AG04450 (cell line): ENCODE measurements at places on chromosomes 1 and 21. TPM values are rescaled to one million over a fixed set of nuclear protein-coding genes. Genes with fewer than 3 reads are reported as not detected.

DNA sequence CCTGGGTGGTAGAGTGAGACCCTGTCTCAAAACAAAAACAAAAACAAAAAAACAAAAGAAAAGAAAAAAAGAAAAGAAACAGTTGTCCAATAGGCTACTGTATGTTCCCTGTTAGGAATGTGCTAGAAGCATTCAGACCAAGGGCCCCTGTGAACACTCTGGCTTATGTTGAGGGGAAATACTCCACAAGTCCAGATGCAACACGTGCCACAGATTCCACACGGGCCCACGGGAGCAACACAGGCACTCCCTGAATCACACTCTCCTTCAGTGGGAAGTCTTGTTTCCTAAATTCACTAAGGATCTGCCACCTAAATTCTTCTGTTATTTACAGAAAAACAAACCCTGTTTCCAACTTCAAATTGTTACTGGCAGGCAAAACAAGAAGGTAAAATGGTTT, 291.1 kb downstream of the PCP4 start:
- no peak for DNase-seq

DNA sequence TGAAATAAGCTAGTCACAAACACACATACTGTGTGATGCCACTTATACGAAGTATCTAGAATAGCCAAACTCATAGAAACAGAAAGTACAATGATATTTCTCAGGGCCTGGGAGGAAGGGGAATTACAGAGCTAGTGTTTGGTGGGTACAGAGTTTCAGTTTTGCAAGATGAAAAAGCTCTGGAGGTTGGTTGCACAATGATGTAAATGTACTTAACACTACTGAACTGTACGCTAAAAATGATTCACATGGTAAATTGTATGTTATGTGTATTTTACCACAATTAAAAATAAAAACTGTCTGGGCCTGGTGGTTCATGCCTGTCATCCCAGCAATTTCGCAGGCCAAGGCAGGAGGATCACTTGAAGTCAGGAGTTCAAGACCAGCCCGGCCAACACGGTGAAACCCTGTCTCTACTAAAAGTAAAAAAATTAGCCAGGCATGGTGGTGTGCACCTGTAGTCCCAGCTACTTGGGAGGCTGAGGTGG, 15.3 kb upstream of the FHAD1 start:
- DNase-seq = no peak

- no peak for DNase-seq
Measured at GRCh38 chr1:20530306-20530705, 22.1 kb upstream of the FAM43B start.

- DNase-seq = no peak
Measured at GRCh38 chr21:35503671-35504070, 454.6 kb upstream of the RUNX1 start.

GRCh38 chr1:201023517-201023902, at the start of gene KIF21B:
TSS of gene KIF21B (minus strand) at chr1:201023714. CDS start at chr1:201023383, 331 bp downstream.
- DNase-seq = no peak

DNA sequence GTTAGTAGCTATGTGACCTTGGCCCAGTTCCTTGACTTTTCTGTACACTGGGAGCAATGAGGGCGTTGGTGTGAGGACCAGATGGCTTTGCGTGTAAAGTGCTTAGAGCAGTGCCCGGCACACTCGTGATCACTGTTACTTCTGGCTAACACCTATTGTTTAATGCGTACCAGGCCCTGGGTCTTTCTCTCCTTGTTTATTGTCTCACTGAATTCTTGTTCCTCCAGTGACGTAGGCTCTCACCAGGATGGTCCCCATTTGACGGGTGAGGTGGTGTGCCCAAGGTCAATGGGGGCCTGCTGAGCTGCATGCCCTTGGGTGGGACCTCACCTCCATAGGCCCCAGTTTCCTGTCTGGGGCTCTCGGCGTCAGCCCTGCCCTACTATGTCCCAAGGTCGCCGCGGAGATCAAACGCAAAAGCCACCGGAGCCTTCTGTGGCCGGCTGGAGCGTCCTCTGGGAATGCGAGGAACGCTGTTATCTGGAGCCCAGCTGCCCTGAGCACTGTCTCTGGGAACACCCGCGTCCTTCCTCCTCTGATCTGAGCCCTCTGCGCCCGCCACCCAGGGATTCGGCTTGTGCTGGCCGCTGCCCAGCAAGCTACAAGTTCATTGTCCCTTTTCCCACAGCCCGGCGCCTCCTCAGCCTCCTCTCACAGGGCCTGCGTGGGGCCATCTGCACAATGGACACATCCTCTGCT, 28.9 kb downstream of the ALPL start:
- DNase-seq = no peak

DNA sequence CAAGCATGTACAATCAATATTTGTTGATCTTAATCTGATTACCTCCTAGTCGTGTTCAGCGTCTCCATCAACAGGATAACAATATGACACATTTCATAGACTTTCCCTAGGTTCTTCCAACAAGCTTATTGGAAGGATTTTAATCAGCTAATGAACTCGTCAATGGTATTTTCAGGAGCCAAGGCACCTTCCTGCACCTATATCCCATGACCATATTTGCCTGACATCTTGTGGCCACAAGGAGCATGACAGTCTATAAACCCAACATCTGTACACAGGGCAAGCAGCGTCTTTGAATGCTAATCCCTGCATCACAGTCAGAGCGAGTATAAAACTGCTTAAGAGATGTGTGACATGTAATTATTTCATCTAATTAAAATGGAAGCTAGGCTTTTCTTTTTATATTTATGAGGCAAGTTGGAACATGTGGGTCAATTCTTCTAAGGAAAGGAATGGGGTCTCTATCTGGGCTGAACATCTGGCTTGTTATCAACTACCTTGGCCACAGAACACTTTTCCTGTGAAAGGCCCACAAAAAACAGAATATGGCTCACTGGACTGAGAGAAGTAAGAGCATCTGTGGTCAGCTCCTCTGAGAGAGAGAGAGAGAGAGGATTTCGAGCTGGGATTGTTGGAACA, 388.8 kb downstream of the NTNG1 start:
- no peak for DNase-seq

DNA sequence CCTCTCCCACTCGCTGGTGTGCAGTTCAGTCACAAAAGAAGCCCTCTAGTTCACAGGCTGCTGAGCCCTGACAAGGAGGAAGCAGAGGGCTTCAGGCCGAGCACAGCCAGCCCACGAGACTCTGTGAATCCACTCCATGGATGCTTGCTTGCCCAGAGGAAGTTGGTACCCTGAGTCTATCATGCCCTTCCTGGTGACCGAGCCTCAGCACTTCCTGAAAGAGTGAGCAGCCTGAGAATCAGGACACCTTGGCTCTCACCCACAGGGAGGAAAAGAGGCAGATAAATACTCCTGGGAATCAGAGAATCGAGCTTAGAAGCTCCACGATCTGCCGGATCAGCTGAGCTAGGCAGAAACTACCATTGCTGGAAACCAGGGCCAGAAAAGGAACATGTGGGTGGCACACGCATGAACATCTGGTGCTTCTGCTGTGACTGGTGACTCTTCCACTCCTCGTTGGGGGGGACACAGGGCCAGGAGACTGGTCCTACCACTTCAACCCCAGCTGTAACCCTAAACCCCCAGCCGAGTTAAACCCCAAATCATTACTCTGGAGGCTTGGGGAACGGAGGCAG, 376.3 kb upstream of the CAMK1G start:
- DNase-seq = no peak

GRCh38 chr1:53552146-53552861, 93.1 kb downstream of the DMRTB1 start:
- DNase-seq = no peak

- no peak for DNase-seq
Measured at GRCh38 chr1:110875216-110875731, 2.3 kb downstream of the CD53 start.

DNA sequence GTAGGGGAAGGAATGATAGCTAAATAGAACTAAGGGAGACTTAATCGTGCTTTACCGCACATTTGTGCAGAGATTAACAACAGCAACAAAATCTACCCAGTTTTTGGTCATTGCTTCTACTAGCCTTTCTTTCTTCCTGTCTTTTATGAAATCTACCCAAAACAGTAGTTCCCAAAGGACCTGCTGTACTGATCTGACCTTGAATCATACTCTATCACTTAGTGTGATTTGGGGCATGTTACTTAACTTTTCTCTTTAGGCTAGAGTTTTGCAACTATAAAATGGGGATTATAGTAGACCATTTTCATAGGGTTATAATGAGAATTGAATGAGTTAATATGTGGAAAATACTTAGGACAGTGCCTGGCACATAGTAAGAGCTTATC, 30.5 kb upstream of the MACF1 start:
- DNase-seq = no peak

DNA sequence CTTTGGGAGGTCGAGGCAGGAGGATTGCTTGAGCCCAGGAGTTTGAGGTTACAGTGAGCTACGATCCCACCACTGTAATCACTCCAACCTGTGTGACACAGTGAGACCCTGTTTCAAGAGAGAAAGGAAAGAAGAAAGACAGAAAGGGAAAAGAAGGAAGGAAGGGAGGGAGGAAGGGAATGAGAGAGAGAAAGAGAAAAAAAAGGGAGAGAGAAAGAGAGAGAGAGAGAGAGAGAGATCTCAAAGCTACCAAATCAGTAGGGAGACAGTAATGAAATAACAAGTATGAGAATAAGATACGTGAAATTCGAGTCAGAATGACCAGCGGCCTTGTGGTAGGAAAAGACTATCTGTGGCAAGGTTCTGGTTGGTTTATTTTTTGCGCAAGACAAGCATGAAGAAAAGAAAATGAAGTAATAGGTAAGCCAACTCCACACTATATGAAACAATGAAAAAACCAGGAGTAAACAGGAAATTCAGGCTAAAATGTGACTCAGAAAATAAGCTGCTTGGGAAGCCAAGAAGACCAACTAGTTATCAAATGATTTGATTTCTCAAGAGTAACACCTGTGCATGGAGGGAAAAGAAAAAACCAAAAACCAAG, 8.9 kb downstream of the MTF1 start:
- DNase-seq = no peak

- no peak for DNase-seq
Measured at GRCh38 chr1:31570228-31570627, 6.1 kb upstream of the TINAGL1 start.

- no peak for DNase-seq
Measured at GRCh38 chr21:25895565-25896205, 160.9 kb downstream of the GABPA start.

DNA sequence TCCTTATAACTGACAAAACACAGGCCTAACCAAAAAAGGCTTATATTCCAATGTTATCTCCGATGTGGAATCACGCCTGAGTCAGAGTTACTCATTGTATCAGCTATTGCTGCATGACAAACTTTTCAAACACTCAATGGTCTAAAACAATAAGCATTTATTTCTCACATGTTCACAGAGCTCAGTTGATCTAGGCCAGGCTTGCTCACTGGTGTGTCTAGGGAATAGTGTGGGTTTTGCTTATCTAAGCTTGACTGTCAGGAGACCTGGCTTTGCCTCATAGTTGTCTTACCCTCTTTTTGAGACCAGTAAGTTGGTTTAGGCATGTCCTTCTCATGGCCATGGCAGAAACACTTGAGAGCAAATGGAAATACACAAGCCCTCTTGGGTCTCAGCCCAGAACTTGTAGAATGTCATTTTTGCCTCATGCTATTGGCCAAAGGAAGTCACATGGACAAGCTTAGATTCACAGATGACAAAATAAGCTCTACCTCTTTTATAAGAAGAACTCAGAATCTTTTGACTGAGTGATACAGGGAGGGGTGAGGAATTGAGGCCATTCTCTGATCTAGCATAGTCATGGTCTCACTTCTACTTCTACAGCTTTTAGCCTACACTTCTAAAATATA, 130.8 kb downstream of the HMCN1 start:
- peak; percentile 61 for DNase-seq

GRCh38 chr1:46621930-46622329, 5.3 kb upstream of the MOB3C start:
- DNase-seq = no peak

DNA sequence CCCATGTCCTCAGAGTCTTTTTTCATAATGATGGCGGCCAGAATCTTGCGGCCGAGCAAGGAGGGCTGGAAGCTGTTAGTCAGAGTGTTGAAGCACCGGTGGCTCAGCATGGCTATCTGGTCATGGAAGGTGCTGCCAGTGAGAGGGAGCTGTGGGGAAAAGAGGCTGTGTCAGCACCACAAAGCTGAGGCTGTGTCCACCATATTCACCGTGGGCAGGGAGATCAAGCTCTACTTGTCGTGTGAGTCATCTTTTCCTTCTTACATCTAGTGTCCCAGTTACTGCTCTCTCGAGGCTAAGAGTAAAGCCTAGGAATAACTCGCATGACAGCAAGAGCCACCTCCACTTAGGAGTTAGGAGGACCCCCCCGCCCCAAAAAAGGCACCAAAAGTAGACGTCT, 18.2 kb downstream of the ADAR start:
- DNase-seq = no peak

The VANGL2 gene
- polyA plus RNA-seq = 3.4 TPM in 2 replicates

The SLC30A1 gene
- polyA plus RNA-seq = 11.1 and 12.8 TPM in 2 replicates

The C2CD4D gene
- not detected in 2 replicates for polyA plus RNA-seq

The PRPF38B gene
- polyA plus RNA-seq = 23.4 and 35.6 TPM in 2 replicates

The ARHGEF2 gene
- 121 and 128 TPM in 2 replicates for polyA plus RNA-seq

The POLR3GL gene
- 23.1 and 25.0 TPM in 2 replicates for polyA plus RNA-seq

The LDLRAD1 gene
- not detected in 2 replicates for polyA plus RNA-seq

The KRTAP20-2 gene
- not detected in 2 replicates for polyA plus RNA-seq
